ENCODE measurements at places on chromosomes 3 and 15.

DNA sequence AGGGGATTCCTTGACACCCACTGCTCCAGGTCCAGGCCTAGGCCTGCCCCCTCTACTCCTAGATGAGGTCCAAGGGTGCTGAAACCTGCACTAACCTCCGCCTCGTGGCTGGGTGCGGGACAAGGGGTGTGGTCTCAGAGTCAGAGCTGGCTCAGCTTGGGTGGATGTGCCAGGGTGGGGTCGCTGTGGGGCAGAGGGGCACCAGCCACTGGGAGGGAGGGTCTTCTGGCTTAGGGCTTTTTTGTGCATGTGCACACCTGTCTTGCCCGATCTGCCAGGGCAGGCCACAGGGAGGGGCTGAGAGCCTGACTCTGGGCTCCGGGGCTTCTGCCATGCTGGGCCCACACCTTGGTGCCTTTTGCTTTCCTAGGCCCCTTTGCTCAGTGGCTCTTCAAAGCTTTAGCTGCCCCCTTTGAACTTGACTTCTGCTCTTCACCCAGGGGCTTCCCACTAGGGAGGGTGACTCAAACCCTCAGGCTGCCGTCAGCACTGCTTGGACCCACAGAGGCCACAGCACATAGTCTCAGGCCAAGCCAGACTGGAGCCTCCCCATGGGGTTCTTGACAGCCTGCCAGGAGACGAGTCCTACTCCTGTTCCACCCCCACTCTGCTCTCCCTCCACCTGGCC lies 73.0 kb downstream of the KLF13 start:
- DNase-seq = no peak

GRCh38 chr15:48962662-48963523 lies 826 bp downstream of the SHC4 start:
- no peak for DNase-seq

GRCh38 chr3:149145974-149146373 lies 16.5 kb downstream of the HPS3 start:
- no peak for DNase-seq

DNA sequence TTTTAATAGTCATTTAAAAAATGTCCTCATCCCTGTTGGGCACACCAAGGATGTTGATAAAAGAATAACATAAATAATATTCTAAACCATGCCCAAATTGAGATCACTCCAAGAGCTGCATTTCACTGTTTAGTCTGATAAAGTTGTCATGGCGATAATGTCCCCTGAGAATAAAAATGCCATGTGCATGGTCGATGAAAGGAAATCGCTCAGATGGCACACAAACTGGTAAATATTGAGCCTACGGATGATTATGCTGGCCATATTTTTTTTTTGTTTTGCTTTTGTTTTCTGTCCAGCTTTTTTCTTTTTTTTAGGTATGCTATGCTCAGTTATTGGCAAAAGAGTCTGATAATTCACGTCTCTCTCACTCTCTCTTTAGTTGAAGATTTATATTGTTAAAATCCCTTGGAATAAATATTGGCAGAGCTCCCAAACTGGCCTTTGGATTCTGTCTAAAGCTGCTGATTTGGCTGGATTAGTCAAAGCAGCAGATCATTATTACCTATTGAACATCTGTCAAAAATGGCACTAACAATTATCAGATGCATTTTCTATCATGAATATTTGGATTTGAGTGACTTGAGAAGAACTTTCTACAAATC lies 643.8 kb downstream of the SQOR start:
- no peak for DNase-seq

- no peak for DNase-seq
These were observed 39.8 kb downstream of the CCR3 start for GRCh38 chr3:46282041-46282440.

GRCh38 chr3:140896997-140897396 lies 44.6 kb upstream of the SLC25A36 start:
- DNase-seq = no peak

DNA sequence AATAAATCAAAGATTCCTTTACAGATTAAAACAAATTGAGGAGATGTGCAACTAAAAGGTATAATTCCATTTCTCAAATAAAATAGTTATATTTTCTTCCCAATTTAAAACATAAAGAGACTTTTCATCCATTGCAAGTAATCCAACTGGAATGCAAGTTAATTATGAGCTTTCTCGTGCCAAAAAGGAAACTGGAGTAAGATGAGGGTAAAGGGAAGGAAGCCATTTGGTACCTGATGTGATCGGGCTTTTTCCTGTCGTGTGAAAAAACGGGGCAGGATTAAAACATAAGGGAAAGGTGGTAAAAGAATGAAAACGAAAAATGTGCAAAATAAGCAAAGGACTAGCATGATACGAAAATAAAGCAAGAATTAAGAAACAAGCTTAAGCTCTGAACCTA lies 41.8 kb upstream of the XXYLT1 start:
- DNase-seq = no peak

GRCh38 chr15:26572602-26573350 lies 200.1 kb downstream of the GABRB3 start:
- no peak for DNase-seq

GRCh38 chr15:57476533-57476975 lies 100.2 kb downstream of the CGNL1 start:
- no peak for DNase-seq

DNA sequence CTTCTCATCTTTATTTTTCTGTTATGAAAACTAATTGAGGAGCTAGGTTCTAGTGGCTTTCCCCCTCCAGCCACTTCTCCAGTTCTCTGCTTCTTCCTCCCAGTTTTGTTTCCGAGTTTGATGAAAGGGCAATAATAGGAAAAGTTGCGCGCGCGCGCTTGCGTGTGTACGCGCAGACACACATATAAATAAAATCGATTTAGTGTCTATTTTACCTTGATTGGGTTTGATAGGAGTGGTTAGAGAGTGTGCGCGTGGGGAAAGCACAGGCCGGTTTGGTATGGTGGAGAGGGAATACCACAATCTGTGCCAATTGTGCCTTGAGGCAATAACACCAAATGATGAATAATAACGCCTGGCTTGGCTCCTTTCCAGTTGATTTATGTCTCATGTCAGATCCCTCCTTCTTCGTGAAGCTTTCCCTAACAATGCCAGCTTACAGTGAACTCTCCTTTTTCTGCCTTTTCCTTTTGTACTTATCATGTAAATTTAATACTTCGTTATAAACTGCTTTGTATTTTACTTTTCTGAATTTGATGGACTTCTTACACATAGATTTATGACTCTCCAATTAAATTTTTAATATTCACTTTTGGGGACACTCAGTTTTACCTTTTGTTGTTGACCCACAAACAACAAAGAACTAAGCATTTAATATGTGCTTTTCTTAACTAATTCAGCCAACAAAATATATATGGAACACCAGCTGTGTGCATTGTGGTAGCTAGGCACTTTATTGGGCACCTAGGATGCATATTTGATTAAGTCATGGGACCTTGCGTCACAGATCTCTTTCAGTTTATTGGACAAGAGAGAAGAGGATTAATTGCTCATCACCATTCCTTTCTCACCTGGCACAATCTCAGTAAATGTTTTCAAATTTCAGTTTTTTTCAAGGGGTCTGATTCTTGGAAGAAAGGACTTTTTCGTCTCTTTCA lies 1.7 kb downstream of the TIPARP start:
- DNase-seq = peak; percentile 2

- no peak for DNase-seq
These were observed 27.6 kb upstream of the NPHP3 start for GRCh38 chr3:132749786-132750185.

DNA sequence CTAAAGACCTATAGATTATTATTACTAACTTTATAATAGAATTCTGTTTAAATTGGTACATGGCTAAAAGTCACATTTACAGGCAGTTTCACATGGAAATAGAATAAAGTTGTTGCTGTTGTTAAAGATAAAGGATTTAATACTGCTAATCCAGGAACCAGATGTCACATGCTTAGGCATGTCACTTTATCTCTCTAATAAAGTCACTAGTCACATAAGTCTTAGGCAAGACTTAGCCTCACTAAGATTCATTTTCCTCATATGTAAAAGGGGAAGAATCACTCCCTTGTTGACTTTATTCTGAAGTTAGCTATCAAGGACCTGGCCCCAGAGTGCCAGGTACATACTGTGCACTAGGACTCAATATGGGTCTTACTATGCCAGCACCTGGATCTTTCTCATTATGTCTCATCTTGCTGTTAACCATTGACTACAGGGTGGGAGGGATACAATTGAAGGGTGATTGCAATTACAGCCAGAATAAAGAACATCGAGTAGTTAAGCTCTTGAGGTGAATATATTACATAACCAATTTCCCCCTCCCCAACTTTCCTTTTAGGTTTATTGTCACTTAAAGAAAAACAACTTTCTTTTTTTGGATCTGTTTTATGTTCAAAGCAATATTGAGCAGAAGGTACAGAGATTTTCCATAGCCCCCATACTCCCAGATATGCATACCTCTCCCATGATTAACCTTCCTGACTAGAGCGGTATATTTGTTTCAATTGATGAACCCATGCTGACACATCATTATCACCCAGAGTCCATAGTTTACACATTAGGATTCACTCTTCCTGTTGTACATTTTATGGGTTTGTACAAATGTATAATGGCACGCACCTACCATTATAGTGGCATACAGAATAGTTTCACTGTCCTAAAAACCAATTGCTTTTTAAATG lies 36.6 kb downstream of the LNP1 start:
- DNase-seq = no peak

- no peak for DNase-seq
These were observed 84.0 kb downstream of the ATP13A4 start for GRCh38 chr3:193470710-193471109.

- no peak for DNase-seq
These were observed 4.0 kb downstream of the RNF13 start for GRCh38 chr3:149816986-149817385.

DNA sequence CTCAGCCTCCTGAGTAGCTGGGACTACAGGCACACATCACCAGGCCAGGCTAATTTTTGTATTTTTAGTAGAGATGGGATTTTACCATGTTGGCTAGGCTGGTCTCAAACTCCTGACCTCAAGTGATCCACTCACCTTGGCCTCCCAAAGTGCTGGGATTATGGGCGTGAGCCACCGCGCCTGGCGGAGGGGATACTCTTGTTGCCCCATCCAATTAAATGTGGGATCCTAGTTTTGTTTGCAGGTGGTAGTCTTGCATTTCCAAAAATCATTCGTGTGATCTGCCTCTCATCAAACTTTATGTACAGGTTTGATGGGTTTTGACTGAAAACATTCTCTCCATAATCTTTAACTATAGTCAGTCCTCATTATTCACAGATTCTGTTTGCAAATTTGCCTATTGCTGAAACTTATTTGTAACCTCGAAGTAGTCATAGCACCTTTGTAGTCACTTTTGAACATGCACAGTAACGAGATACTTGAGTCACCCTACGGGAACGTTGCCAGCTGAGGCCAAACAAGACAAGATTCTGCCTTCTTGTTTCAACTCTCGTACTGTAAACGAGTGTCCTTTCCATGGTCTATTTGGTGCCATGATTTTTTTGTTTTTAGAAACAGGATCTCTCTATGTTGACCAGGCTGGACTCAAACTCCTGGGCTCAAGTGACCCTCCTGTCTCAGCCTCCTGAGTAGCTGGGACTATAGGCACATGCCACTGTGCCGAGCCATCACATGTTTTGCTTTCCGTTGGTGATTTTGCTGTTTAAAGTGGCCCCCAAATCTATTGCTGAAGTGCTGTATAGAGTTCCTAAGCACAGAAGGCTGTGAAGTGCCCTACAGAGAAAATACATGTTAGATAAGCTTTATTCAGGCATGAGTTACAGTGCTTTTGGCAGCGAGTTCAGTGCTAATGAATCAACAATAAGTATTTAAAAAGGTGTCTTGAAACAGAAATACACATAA lies 8.1 kb upstream of the MAPK6 start:
- DNase-seq = no peak

- no peak for DNase-seq
These were observed 23.4 kb upstream of the PPP4R2 start for GRCh38 chr3:72973031-72973723.

DNA sequence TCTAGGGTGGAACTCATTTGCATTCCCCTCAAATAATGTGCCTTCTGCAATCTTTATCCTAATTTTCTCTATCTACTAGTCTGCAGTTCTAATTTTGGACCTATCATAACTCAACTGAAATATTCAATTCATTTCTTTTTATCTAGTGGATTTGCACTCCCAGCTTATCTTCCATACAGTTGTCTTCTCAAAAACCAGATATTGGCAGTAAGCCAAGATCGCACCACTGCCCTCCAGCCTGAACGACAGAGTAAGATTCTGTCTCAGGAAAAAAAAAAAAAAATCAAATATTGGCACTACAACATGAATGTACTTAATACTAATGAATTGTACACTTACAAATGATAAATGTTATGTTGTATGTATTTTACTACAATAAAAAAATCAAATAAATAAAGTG lies 18.0 kb upstream of the CHMP2B start:
- no peak for DNase-seq

GRCh38 chr3:177811112-177811511 lies 613.8 kb upstream of the TBL1XR1 start:
- DNase-seq = no peak

- DNase-seq = no peak
These were observed 154.9 kb downstream of the GREM1 start for GRCh38 chr15:32872621-32873283.

DNA sequence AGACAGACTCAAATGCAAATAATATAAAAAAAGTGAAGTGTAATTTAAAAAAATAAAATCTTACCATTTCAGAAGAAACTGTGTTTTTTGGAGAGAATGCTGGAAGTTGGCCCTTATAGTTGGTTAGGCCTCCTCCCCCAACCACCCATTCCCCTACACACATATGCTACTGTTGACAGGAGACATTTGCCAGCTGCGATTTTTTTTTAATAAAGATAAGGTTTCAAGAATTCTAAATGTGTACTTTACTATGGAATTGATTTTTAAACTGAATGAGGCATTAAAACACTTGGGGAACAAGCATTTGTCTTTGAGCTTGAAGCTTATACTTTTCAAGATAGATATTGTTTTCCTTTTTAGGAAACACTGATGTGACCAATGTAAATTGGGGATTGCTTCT lies 4.4 kb upstream of the SSR3 start:
- DNase-seq = no peak

DNA sequence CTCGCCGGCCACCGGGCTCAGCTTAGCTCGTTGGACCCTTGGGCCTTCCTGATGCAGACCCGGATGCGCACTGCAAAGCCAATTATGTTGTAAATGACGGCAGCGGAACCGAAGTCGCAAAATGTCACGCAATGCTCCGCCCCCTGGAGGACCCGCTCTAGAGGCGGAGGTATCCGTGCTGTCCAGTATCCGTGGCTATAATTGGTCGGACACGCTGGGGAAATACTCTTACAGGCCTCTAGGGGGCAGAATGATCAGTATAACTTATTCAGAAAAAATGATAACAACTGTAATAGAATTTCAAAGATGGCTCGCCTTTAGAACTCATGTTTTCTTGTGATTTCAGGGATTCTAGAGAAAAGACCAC lies at the start of gene PRR23B:
Gene PRR23B (minus strand): TSS at position 59 of the 367 bp plus-strand sequence. CDS start 265 bp downstream, outside the sequence.
- no peak for DNase-seq

- no peak for DNase-seq
These were observed 630.4 kb downstream of the CADM2 start for GRCh38 chr3:85589145-85589544.

GRCh38 chr3:161042023-161042501 lies 63.1 kb downstream of the B3GALNT1 start:
- DNase-seq = no peak

- DNase-seq = no peak
These were observed 37.5 kb upstream of the ESYT3 start for GRCh38 chr3:138396752-138397410.

All from activated T-helper 1 cell treated with Interleukin-2 at 50 U/mL for 16 hours (primary cell).